ENCODE measurements at places on chromosomes 11 and 22. TPM values are rescaled to one million over a fixed set of nuclear protein-coding genes. Genes with fewer than 3 reads are reported as not detected.

The MOGAT2 gene
- not detected for total RNA-seq

The SCUBE1 gene
- total RNA-seq, result not detected

The TCN1 gene
- total RNA-seq, result not detected

- H3K36me3 ChIP-seq, result no peaks in the 10 kb centered on the region
- peaks cover 20% of the 10 kb centered on the region for H3K27me3 ChIP-seq
- DNase-seq, result no peak
- H3K4me3 ChIP-seq, result no peak overlapping the region
Observed at GRCh38 chr22:43616645-43617044, 195.5 kb downstream of the EFCAB6 start.

GRCh38 chr22:26651815-26652214 lies 5.6 kb upstream of the MIAT start:
- H3K4me3 ChIP-seq, result no peak overlapping the region
- H3K4me1 ChIP-seq, result peaks cover 43% of the 10 kb centered on the region
- H3K27ac ChIP-seq, result no peak overlapping the region
- H3K36me3 ChIP-seq, result no peaks in the 10 kb centered on the region

The KREMEN1 gene
- 0.17 TPM for total RNA-seq
